ENCODE measurements at places on chromosomes 11 and 22.
A peak's percentile ranks its signal among the peaks of the same experiment; 100 is the strongest.

- DNase-seq, result no peak
Measured at GRCh38 chr11:4891996-4892640, 10.4 kb downstream of the OR51T1 start.

- DNase-seq, result no peak
Measured at GRCh38 chr11:3201112-3201581, 17.5 kb downstream of the MRGPRG start.

DNA sequence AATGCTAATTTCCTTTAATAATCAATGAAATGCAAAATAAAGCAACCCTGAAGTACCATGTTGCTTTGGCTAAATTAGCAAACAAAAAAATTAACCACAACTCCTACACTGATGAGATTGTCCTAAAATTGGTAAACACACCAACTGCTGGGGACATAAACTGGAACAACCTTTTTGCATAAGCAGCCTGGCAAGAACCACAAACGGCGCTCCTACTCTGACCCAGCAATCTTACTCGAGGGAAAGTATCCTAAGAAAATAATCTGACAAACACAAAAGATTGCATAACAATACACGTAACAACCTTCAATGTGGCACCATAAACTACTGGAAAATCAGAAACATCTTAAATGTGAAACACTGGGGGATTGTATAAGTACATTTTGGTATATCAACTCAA is 189.8 kb upstream of the PITPNB start:
- DNase-seq, result no peak

GRCh38 chr11:75487365-75487764 is 38.4 kb downstream of the GDPD5 start:
- DNase-seq, result no peak

- DNase-seq, result no peak
Measured at GRCh38 chr11:112172362-112172994, 2.8 kb upstream of the BCO2 start.

DNA sequence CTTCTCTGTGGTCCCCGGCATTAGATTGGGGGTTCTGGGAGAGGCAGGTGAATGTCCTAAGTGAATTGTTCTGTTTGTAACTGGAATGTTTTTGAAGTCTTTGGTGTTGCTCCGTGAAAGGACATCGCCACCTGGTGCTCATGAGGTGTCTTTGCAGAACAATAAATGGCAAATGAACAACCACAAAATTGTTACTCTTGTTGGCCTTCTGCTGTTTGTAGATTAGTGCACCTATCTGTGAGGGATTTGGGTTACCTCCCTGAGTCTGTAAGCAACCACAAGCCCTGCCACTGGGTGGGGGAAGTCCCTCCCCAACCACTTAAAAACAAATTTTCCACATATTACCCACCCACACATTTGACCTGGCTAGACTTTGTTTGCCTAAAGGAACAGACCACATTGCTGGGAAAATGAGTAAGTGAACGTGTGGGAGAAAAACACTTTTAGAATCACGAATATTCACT is 4.7 kb downstream of the MPEG1 start:
- DNase-seq, result peak; percentile 62

DNA sequence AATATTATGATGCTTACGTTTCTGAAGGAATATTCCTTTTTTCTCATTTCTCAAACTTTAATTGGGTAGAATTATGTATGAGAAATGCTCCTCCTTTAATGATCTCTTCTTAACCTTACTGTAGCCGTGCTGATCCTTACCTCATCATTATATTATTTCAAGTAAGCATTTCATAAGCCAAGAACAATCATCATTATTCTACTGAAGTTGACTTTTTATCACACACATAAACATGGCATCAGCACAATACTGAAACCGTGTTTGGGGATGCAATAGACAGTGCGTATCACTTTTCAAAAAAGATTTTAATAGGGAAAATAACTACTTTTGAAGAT is 162.8 kb downstream of the ARHGAP42 start:
- DNase-seq, result no peak

DNA sequence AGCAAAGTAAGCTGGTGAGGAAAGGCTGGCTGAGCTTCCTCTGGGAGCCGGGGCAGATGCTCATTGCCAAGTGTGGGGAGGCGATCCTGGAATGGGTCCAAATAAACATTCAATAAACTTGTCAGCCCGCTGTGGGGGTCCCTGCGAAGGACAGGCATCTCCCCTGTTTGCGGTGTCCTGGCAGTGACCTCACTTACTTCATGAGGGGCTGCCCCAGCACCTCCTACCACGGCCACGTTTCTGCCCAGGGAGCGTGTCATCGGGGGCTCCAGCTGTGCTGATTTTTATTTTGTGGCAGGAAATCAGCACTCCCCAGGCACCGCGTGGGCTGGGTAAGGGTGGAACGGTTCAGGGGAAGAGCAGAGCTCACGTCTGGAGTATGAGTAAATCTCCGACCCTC is 493.9 kb upstream of the B3GAT1 start:
- no peak for DNase-seq

GRCh38 chr11:59822989-59823566 is 12.5 kb upstream of the MRPL16 start:
- peak; percentile 49 for DNase-seq

DNA sequence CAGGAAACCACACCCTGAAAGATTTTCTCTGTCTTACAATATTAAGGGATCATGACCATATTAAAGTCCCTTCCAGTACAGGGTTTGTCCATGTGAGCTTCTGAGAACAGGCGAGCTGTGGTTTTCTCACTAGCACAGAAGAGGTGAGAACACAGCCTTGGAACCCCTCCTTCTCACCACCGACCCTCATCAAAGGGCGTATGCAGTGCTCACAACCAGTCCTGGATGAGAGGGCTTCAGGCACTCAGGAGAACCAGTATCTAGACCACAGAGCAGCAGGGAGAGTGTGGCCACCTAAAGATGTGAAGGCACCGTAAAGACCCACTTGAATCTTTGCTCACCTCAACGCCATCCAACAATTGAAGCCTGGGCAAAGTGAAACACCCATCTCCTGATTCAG is 397.0 kb downstream of the ETS1 start:
- DNase-seq, result no peak
